ENCODE measurements at places on chromosomes 5 and 9.

- DNase-seq = no peak
Measured at GRCh38 chr5:150593593-150593992, 46.9 kb upstream of the SYNPO start.

GRCh38 chr5:151463137-151464029 is 16.0 kb downstream of the SLC36A1 start:
- DNase-seq = no peak

DNA sequence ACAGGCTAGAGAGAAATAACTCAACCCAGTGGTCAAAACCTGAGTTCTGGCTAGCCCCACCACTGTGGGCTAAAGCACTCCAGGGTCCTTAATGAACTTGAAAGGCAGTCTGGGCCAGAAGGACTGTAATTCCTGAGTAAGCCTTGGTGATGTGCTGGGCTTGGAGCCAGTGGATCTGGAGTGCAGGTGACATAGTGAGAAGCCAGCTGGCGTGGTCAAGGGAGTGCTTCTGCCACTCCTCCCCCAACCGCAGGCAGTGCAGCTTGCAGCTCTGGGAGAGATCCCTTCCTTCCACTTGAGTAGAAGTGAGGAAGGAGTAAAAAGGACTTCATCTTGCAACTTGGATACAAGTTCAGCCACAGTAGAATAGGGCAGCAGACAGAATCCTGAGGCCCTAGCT is 424.0 kb downstream of the CDH18 start:
- no peak for DNase-seq

GRCh38 chr9:128280084-128280622 is 4.1 kb downstream of the SWI5 start:
- no peak for DNase-seq

DNA sequence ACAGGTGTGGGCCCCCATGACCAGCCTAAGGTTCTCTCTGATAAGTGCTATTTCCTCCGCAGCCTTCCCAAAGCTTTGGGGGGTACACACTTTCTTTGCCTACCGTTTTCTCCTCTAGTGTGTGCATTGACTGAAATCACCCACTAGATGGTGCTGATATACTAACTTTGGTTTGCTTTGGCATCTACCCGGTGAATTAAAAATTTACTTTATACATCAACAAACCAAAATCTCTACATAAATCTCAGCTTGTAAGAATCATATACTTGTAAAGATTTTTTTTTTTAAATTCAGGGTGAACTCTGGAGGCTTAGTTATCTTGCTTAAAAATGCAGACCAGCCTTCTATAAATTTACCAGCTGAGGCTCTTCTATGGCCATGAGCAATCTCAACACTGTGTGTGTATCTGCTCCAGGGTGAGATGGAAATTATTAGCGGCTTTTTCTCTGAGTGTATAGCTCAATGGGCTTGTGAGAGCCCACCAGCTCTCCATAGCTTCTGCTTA is 475.7 kb upstream of the TNC start:
- no peak for DNase-seq

- DNase-seq = no peak
Measured at GRCh38 chr9:96073531-96074480, 198.3 kb downstream of the ERCC6L2 start.

GRCh38 chr5:41012318-41012717 is 58.8 kb downstream of the MROH2B start:
- no peak for DNase-seq

DNA sequence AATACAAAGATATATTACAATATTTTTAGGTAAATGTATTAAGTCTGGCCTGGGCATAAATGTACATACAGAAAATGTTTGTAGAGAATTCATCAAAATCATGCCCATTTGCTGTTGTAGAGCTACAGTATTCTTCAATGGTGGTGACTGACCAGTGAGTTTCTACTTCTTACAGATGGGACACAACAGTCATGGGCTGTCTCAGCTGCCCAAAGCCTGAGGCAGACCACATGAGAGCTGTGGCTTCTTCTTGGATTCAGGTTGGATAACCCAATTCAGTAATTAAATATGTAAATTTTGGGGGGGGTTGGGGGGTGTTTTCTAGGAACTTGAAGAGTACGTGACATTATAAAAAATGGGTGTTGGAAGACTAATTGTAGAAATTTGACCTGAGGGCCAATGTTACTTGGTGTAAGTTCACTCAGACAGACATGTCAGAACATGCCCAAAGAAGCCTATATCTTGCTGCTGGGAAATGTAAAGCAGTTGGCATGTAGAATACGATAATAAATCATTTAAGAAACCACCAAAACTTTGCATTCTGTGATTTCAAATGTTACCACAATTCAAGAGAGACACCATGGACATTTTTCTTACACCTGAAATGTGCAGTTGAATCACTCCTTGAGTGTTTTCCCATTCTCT is 17.9 kb downstream of the STARD4 start:
- no peak for DNase-seq

DNA sequence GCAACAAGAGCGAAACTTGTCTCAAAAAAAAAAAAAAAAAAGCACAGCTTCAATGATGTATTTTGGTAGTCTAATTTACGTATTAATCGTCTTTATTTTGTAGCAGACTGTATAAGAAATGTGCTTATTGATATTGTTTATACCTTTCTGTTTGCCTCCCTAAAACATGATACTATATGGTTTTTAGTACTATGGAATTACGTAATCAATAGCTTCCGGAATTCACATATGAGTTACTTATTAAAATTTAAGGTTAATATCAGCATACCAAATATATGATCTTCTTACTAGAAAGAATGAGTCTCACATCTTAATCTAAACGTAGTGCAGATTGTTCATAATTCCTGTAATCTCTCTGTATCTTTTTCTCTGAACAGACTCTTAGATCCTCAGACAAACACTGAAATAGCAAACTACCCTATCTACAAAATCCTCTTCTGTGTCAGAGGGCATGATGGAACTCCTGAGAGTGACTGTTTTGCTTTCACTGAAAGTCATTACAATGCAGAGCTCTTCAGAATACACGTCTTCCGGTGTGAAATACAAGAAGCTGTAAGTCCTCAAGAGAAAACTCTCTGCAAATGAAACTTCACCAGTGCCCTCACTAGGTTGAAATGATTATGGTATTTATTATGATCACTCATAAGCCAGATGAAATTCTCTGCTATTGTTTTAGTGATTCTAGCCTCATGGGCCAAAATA is 44.4 kb upstream of the GPR21 start:
- DNase-seq = no peak

DNA sequence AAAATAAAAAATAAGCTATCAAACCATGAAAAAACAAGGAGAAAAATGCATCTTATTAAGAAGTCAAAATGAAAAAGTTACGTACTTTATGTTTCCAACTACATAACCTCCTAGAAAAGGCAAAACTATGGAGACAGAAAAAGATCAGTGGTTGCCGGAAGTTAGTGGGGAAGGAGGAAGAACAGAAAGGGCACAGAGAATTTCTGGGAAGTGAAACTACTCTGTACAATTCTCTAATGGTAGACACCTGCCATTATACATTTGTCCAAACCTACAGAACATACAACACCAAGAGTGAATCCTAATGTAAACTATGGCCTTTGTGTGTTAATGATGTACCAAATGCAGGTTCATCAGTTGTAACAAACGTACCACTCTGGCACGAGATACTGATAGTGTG is 25.3 kb downstream of the SMU1 start:
- DNase-seq = no peak

GRCh38 chr5:32490972-32491557 is 46.5 kb upstream of the ZFR start:
- no peak for DNase-seq

- no peak for DNase-seq
Measured at GRCh38 chr5:42745426-42745825, 11.2 kb upstream of the CCDC152 start.

DNA sequence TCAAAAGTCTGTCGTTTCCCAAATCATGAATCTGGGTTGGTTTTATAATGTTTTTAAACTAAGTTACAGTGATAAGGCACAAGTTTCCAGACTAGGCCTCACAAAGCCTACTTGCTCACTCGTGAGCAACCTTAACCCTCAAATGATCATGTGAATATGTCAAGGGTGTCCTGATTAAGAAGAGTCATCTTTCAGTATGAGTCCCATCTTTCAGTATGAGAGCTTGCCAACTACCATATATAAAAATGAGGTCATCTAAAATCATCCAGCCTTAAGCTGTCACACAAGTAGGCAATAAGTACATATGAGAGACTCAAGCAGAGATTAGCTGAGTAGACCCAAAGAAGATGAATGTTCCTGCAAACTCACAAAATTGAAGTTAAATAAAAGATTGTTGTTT is 668.4 kb upstream of the FAM174A start:
- no peak for DNase-seq

GRCh38 chr9:98009936-98010335 is 26.8 kb downstream of the ANP32B start:
- no peak for DNase-seq

DNA sequence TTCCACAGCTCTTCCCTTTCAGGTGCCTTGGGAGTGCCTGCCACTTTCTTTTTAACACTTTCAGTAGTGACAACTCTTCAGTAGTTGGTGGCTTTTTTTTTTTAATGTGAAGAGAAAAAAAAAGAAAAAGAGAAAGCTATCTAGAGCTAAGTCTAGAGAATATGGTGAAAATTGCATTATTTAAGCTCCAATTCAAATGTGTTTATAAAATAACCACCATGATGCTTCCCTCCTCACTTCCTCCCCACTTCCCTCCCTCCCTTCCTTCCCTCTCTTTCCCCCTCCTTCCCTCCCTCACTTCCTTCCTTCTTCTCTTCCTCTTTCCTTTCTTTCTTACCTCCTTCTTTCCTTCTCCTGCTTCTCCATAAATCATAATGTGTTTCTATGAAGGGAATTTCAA is 456.7 kb upstream of the ACTBL2 start:
- no peak for DNase-seq

DNA sequence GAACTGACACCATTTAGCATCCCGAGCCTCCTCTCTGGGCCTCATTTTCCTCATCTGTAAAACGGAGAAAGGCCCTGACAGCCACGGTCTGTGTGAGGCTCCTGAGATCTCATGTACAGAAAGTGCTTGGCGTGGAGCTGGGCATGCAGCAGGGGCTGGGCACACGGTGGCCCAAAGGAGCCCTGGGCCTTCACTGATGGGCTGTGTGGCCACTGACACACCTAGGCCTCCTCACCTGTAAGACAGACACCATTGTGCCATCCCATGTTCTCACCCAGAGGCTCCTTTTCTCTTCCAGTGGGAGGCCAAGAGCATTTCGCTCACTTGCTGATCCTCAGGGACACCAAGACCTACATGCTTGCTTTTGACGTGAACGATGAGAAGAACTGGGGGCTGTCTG is 1.6 kb downstream of the ORM1 start:
- DNase-seq = no peak

DNA sequence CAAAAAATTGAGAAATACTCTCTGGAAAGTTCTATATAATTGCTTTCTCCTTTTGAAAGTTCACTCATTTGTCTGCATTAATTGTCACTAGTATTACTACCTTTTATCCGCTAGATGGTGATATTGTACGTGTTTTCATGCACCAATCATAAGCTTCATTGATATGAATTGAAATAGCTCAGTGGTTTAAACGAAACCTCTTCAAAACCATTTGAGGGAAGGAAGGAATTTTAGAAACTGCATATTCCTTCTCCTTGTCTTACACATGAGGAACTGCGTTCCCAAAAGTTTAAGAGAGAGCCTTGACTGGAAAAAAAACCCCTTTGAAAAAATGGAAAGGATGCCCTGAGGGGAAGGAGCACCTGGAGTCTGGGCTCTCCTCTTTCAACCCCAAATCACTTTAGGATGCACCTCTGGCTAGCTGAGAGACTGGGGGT is 98.6 kb downstream of the YTHDC2 start:
- no peak for DNase-seq

- DNase-seq = no peak
Measured at GRCh38 chr9:70374962-70375618, 39.4 kb downstream of the KLF9 start.

DNA sequence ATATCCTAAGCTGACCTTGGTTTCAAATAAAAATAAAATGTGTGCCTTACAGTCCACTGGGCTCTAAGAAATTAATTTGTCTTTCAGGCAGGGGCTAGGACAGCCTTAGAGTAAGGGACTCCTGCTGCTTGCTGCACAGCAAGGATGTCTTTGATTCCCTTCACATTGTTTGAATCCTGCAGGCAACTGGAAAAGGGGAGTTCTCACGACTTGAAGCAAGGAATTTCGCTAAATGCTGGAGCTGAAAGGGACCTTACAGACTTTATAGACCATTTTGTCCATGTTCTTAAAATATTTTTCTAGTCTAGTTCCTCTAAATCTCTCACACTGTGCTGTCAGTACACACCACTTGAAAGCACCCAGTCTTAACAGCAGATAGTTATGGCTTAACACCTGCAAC is 35.6 kb downstream of the FBXW11 start:
- no peak for DNase-seq

DNA sequence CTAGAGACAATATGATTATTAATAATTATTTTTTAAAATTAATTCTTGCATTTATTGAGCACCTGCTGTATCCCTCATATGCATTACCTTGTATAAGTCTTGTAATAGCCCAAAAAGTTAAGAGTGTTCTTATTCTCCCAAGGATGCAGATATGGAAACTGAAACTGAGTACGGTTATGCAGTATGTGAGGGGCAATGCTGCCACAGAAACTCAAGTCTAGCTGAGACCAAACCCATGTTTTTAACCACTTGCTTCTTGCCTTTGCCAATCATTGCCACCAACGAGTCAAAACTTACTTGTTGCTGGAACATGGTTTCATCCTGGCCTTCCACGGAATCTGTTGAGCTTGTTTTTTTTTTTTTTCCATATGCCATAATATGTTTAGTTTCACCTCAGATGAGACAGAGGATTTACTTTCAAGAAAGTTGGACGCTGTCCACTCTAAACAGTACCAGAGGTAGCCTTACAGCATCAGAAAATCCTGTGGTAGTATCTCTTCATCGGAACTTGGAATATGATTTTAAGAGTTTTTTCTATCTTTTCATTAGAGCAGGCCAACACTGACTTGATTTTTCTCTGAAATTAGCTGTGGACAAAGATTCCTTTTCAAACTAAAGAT is 27.9 kb downstream of the DOCK8 start:
- DNase-seq = no peak

- DNase-seq = no peak
Measured at GRCh38 chr5:158761161-158761560, 338.6 kb downstream of the EBF1 start.

DNA sequence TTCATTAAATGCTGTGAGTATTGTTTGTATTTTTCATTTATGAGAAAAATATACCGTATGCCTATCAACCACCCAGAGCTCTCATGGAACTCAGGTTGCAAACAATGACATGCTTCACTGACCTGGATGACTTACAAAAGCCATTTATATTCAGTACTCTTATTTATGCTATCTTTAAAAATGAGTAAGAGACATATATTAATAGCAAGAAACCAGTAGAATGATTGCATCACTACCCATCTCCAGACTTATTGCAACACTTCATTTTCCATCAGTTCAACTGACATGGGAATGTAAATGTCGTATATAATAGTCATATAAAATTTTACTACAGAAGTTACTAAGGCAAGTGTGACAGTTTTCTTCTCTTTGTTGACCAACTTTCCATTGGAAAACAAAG is 69.1 kb downstream of the OTP start:
- no peak for DNase-seq

- no peak for DNase-seq
Measured at GRCh38 chr5:89759802-89760201, 649.8 kb downstream of the CETN3 start.

GRCh38 chr5:169079697-169080096 is 221.2 kb downstream of the SLIT3 start:
- no peak for DNase-seq

GRCh38 chr5:32276173-32276853 is 36.4 kb downstream of the MTMR12 start:
- no peak for DNase-seq

GRCh38 chr9:8826281-8826680 is 1026.7 kb upstream of the DMAC1 start:
- no peak for DNase-seq
